ENCODE measurements at places on chromosomes 11 and 22. TPM values are rescaled to one million over a fixed set of nuclear protein-coding genes. Genes with fewer than 3 reads are reported as not detected.
A peak's percentile ranks its signal among the peaks of the same experiment; 100 is the strongest.

Gene LGALS12
- total RNA-seq = 8.1 TPM

Gene OR8K3
- not detected for total RNA-seq

Gene OR5P2
- total RNA-seq = 3.8 TPM

Gene RGL4
- not detected for total RNA-seq

Gene POU2AF2
- not detected for total RNA-seq

Gene ANO5
- total RNA-seq = 9.5 TPM

Gene PPFIBP2
- 195 TPM for total RNA-seq

Gene GLB1L2
- 11.0 TPM for total RNA-seq

Gene MUC6
- total RNA-seq = 0.20 TPM

Gene CD248
- 0.38 TPM for total RNA-seq

DNA sequence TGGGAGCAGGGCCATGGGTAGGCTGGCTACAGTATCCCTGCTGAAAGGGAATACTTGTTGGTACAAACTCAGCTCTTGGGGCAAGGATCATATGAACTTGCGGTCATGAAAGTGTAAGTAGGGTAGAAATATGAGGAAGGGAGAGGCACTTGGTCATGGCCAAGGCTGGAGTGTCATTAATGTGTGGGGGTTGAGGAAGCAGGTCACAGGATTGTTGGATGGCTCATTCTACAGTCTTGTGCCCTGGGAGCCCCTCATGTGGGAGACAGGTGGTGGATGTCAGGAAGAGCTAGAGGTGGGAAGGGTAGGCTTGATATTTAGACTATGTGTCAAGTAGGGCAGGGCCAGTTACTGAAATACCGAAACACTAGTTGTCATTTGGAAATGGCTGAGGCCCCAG, 95.5 kb downstream of the RRM1 start:
- DNase-seq = no peak

DNA sequence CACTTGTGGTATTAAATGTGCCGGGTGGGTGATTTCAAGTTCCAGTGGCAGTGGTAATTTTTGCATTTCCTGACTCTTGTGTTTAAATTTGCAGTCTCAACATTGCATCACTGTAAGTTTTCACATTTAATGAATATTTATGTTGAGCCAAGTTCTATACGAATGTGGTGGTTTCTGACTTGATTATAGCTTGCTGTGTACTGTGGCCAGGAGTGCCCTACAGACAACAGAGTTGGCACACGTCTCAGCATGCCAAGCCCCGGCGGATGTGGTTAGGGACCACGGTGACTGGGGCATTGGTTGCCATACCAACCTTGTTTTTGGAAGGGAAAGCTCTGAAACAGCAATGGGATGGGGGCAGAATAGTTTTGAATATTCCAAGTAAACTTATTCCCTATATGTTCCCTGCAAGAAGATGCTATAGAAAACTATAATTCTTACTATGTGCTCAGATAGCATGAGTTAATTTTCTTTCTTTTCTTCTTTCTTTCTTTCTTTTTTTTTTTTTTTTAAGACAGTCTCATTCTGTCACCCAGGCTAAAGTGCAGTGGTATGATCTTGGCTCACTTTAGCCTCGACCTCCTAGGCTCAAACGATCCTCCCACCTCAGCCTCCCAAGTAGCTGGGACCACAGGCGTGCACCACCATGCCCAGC, 16.0 kb downstream of the ZNRF3 start:
- DNase-seq = no peak

DNA sequence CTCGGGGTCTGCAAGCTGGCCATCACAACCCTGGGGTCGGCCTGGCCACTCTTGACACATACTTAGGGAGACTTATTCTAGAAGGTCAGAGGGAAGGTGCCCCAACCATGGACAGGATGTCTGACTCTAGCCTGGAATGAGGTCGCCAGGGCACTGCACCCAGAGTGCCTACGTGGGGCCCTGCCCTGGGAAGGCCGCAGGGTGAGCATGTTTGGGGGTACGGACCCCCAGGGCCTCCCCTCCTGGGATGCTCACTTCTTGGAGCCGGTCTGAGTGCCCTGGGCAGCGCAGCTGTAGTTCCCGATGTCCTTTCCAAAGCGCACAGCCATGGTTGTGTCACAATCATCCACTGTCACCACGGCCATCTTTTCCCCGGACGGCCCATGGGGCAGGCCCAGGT, 75.8 kb downstream of the TRMU start:
- DNase-seq = no peak

DNA sequence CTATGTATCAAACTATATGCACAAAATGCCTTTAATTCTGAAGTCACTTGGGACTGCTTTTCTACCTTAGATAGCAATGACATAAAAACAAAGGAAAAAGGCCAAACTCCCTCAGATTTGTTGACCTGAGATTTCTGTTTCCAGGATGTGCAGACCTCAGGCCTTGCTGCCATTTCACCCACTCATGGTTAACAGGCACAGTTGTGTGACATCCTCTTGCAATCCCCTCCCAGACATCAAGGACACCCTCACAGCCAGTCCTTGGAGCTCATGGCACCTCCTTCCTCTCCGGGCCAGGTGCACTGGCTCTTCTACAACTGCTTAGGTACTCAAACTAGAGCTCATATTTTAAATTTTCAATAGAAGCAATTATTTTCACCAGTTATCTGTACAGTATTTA, 37.3 kb downstream of the SERPIND1 start:
- no peak for DNase-seq

DNA sequence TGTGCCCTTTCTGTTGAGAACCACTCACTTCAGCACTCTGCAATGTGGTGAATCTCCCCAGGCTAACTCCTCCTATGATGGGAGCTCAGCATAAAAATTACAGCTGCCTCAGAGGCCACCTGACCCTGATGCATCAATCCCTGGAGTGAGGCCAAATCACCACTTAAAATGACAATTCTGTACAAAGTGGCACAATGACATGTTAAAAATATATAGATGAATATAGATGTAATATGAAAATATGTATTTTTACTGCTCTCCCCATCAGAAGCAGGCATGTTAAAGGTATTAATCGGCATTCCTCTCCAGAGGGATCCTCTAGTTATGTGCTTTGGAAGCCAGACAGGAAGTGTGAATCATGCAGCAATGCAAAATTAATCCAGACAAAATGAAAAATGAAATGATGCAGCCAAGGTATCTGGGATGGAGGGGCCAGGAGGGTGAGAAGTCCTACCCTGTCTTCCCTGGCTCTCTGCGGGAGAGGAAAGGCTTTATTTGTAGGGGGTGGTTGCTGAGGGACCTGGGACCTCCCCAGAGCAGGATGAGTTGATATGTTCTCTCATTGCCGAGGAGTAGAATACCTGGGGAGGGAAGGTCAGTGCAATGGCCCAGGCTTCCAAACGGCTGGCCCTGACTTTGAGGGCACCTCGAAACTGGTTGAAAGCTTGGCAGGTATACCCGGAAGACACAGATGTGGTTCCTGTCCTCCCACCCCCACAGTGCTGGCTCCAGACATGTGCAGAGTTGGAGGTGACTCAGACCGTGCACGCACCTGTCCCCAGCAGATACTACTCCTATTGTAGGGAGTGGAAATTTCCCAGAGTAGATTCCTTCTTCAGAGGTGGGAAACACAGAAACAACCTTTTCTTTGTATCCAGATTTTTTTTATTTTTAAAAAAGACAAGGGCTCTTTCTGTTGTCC, 347.9 kb upstream of the NCAM1 start:
- no peak for DNase-seq

DNA sequence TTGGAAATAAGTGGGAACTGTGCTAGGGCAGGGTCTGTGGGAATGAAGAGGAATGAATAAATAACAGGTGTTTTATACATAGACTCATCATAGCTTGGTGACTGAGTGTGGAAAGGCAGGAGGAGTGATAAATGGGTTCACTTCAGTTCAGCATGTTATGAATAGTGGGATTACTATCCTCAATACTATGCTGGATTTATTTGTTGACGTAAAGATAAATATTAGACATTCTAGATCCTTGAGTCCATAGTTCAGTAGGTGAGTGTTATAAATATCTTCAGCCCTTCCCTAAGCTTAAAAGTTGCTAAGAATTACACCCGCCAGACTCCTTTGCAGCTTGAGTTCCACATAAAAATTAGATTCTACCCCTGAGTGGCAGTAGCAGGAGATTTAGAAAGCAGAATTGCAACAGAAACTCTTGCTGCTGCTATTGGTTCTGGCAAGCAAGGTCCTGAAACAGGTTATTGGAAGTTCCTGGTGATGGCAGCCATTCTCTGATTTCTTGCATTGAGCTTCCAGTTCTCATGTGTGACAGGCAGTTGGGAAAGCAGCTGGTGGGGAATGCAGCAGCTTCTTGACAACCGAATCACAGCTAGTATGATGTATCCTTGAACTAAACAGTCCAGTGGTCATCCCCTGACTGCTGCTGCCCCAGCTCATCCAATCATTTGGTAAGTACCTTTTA, 1558.9 kb downstream of the FAM181B start:
- DNase-seq = no peak

- DNase-seq = peak; percentile 49
Measured at GRCh38 chr22:34736081-34736480, 329.9 kb upstream of the ISX start.

- no peak for DNase-seq
Measured at GRCh38 chr11:6350043-6350442, 29.7 kb upstream of the CAVIN3 start.

- no peak for DNase-seq
Measured at GRCh38 chr11:130396965-130397364, 31.4 kb downstream of the ADAMTS8 start.

DNA sequence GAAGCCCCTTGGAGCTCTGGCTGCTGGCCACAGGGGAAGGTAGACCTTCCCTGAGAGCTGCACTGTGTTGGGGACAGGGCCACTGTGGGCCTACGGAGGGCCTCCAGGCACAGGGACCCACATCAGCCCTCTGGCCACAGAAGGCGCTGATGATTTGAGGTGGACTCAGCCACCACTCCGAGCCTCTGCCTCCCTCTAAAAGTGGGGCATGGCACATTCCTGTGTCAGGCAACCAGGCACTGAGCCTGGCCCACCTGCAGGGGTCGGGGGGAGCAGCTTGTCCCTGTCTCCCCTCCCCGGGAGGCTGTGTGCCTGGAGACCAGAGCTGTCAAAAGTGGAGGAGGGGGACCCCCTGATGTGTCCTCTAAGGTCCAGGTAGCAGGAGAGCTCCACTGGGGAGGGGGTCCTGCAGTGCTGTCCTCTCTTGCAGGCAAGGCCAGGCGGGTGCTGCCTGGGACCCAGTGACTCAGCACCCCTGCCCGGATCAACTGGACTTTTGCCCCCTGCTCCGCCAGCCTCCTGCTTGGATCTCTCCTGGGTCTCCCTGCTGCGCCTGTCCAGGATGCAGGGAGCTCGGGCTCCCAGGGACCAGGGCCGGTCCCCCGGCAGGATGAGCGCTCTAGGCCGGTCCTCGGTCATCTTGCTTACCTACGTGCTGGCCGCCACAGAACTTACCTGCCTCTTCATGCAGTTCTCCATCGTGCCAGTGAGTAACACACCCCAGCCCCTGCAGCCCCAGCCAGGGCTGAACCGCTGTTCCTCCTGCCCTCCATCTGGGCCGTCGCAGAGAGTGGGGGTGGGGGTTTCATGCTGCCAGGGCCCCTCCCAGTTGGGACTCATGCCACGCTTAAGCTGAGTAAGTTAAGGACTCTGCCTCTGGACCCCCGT, 17.5 kb upstream of the CDKN1C start:
- peak; percentile 76 for DNase-seq

- peak; percentile 86 for DNase-seq
Measured at GRCh38 chr11:114317787-114318137, 21.6 kb downstream of the NNMT start.

- peak; percentile 71 for DNase-seq
Measured at GRCh38 chr11:59918987-59919589, 19.1 kb upstream of the OOSP1 start.

DNA sequence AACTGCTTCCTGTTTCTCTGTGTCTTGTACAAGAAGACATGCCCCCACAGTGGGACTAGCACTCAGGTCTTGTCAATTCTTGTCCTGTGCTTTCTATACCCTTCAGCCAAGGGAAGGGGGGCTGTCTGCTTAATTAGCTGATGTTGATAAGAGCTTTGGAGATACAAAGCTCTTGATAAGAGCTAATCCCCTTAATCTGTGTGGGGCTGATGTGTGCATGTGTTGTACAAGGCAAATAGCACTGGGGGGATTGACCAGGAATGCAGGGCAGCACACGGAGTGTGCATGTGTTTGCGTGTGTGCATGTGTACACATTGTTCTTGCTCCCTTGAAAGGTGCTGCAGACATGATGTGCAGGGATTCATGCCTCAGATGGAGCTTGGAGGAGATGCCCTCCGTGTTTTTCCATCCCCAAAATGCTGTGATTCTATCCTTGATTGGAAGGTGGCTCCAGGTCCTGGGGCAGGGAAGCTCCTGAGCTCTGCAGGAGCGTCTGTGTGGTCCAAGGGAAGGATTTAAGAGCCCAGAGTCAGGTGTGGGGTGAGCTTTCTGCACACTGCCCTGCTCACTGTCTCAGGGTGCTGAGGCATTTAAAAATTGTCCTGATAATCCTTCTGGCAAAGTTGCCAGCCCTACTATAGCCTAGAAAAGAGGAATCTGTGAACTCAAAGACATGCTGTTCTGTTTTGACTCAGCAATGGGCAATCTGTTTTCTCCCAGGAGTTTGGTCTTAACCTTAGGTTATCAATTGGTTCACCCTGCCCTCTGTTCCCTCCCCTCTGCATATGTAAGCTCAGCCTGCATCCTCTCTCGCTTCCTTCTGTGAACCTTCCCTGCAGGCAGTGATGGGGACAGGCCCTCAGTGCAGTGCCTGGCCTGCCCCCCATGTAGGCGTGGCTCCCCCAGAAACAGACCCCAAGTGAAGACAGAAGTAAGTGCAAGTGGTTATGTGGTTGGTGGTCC, 102.0 kb downstream of the GRIK4 start:
- DNase-seq = no peak

- no peak for DNase-seq
Measured at GRCh38 chr11:121473064-121473777, 20.5 kb upstream of the SORL1-AS1 start.

DNA sequence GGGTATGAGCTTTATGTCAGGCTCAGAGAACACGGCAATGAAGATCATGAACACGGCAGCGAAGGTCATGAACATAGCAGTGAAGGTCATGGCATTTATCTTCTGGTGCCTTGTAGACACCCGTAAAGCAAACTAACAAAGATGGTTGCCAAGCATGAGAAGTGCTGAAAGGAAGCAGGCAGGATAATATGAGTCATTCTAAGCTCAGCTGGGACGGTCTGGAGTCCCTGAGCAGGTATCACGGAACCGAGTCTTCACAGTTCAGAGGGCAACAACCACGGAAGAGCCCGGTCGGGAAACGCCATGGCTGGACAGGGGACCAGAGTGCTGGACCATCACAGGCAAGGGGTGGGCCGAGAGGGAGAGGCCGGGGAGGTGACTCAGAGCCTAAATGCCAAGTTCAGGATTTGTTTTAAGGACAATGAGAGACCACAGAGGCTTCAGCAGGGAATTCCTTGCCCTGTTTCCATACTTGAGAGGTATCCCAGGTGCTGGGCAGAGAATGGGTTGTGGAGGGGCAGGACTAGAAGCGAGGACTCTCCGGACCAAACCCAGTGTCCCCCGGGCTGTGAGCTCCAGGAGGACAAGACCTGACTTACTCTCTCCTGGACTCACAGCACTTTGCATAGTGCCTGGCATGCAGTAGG, 13.1 kb upstream of the MS4A10 start:
- no peak for DNase-seq

GRCh38 chr11:110711776-110712658, at the start of gene ARHGAP20:
Gene ARHGAP20 (minus strand): TSS chr11:110712437. CDS start chr11:110712231, 206 bp downstream.
- peak; percentile 91 for DNase-seq

- no peak for DNase-seq
Measured at GRCh38 chr11:111612224-111612623, 10.0 kb downstream of the SIK2 start.

All from endodermal cell (in vitro differentiated cells).